ENCODE measurements at places on chromosomes 3 and 15.

DNA sequence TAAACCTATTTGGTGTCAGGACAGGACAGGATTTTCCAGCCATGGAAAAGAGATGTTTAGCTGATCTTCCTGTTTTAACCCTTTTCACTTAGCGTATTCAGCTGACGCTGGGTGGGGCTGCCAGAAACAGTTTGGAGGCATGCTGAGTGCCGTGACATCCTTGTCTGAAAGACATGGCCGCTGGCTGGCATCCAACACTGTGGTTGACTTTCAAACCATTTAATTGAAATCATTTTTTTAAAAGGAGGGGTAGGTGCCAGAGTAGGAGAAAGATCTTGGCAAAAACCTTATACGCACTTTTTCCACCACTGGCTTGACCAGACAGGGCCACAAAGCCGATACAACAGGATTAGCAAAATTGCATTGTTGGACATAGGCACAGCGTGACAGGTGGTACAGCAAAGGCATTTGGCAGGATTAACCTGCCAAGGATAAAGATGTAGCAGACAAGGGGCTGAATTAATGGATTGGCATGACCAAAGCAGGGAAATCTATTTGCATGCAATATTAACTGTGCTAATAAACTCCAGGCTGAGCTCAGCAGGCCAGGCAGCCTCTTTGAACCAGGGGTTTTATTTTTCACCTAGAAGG, 131.8 kb upstream of the TOPAZ1 start:
- DNase-seq, result no peak

GRCh38 chr15:85356276-85356675, 24.1 kb upstream of the AKAP13 start:
- DNase-seq, result no peak

DNA sequence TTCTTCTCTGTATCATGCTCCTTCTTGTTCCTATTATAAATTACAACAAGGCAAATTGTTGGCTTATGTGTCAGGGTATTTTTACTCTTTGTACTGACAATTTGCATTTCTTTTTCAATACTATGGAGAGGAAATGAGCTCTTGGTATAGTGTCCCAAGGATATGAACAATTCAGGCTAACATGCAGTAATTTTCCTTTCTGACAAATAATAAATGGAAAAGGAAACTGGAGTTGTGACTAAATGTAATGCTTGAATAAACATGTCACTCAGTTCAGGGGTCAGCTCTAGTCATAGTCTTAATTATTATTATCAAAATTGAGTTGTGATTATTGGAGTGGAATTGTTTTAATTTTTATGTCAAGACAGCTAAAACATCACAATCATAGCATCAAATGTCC, 256.0 kb upstream of the ZPLD1 start:
- DNase-seq, result no peak

GRCh38 chr15:74400313-74400860, 32.9 kb upstream of the CYP11A1 start:
- DNase-seq, result no peak

DNA sequence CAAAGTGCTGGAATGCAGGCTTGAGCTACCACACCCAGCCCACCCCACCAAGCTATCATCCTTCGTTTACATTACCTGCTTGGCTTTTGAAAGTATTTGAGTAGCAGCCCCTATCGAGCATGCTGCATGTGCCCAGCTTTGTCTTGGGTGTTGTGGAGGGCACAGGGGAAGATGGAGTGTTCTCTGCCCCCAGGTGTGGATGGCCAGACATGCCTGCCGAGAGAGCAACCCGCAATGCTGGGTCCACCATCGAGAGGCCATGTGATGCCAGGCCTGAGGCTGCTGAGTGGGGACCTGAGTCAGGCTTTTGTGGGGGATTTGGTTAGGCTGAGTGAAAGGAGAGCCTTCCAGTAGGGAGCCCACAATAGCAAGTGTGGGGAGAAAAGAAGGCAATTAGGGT, 25.9 kb downstream of the FOXL2NB start:
- DNase-seq, result no peak

- DNase-seq, result no peak
Observed at GRCh38 chr3:192336286-192336685, 391.1 kb downstream of the FGF12 start.

GRCh38 chr3:49880581-49881315, 11.0 kb upstream of the CAMKV start:
- no peak for DNase-seq

DNA sequence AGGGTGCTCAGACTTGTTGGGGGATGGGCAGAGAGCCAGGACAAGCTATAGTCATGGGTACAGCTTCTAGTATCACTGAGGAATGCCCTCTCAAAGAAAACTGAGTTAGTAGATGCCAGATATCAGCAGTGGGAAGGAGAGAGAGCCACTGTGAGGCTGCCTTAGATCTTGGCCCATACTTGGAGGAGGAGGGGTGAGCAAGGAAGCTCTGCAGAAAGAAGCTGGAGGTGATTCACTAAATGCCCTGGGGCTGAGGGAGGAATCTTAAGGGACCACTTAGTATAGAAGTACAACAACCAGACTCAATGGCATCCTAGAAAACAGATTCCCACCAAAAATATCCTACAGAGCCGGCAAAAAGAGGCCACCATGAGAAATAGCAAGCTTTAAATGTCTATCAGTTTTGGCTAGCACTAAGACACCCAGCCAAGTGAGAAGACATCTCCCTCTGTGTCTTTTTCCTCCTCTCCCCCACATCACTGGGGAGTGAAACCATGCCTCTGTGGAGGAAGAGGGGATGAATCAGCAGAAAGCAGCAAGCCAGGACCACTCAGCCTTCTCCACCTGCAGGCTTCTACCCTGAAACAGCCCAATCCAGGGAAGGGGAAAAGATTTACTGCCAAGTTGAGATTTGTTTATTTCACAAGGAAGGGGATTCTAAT, 282.5 kb upstream of the STT3B start:
- no peak for DNase-seq

DNA sequence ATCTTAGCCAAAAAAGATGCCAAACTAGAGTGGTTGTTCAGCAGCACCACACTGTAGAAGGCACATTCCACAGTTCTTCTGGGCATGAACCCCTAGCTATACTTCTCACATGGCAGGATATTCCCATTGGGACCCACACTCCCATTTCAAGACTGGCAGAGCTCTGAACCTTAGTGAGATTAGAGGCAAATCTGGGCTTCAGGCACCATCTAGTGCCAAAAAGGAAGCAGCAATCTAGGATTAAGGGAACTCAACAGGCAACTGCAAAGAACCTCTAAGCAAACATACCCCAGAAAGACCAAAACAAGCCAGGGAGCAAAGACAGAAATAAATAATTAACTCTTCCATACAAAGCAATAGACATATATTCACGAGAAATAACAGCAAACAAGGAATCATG, 66.2 kb downstream of the TAFA4 start:
- no peak for DNase-seq

- no peak for DNase-seq
Observed at GRCh38 chr3:171261487-171261886, 198.7 kb downstream of the TNIK start.

- DNase-seq, result peak; percentile 28
Observed at GRCh38 chr15:77160562-77161478, 89.9 kb upstream of the TSPAN3 start.

GRCh38 chr3:168325684-168326083, 230.0 kb upstream of the GOLIM4 start:
- no peak for DNase-seq

- peak; percentile 8 for DNase-seq
Observed at GRCh38 chr3:126540342-126540849, 16.4 kb downstream of the CHST13 start.

- DNase-seq, result no peak
Observed at GRCh38 chr3:99505200-99505599, 133.2 kb upstream of the COL8A1 start.

DNA sequence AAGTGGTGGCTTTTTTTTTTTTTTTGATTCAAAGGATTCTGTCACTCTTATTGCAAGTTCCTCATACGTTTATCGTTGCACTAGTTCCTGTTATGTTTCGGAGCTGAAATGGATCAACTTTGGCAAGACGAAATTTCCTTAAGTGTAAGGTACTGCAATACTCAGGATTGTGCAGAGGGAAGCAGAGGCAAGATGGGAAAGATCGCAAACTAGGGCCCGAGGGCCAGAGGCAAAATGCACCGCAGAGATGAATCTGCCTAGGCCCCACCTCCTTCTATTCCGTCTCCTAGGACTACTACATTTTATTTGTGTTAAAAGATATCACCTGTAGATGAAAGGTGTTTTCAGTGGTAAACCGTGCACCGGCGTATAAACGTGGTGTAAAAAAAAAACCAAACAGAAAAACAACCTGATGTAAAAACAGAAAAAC, 331 bp downstream of the RNU6-1 start:
- DNase-seq, result peak; percentile 48

DNA sequence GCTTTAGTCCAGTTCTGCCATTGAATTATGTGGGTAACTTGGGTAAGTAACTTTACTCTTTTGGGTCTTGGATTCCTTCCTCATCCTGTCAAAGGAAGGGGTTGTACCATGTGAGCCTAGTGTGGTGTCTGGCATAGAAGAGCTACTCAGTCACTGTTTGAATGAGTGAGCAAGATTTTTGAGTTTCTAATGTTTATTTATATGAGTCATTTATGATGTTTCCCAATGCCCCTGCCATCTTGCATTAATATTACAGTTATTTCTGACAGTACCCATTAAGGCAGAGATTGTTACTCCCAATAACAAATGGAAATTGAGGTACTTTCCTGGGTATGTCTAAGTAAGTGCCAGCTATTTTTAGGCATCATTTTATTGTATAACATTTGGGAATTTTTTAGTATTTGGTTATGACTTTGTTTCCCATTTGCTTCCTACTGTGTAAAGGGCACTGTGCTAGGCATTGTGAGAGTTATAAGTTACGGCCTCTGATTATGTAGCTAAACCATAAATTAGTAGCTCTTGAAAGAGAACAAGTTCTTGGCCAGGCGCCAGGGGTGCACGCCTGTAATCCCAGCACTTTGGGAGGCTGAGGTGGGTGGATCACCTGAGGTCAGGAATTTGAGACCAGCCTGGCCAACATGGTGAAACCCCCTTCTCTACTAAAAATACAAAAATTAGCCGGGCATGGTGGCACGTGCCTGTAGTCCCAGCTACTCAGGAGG, 23.5 kb downstream of the NR1D2 start:
- DNase-seq, result no peak

- DNase-seq, result no peak
Observed at GRCh38 chr3:88584451-88584850, 434.7 kb downstream of the C3orf38 start.

- no peak for DNase-seq
Observed at GRCh38 chr3:13219077-13219901, 146.1 kb upstream of the IQSEC1 start.

- DNase-seq, result no peak
Observed at GRCh38 chr3:182179631-182180030, 467.9 kb downstream of the SOX2 start.

GRCh38 chr3:123447416-123447748, 1.5 kb downstream of the ADCY5 start:
- DNase-seq, result no peak

DNA sequence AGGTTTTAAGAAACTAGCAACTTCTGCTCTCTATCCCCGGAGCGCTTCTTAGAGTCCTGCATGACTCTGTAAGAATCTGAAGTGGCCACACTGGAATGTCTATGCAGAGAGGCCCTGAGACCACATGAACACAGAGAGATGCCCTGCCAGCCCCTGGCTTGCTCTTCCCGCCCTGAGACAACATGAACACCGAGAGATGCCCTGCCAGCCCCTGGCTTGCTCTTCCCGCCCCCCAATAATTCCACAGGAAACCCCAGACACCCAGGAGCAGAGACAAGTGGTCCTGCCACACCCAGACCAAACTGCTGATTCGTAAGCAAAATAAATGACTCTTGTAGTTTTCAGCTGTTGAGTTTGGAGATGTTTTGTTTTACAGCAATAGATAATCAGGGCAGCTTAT, 166.1 kb downstream of the OSBPL10 start:
- no peak for DNase-seq

GRCh38 chr3:117011687-117012250, 302.2 kb downstream of the TUSC7 start:
- DNase-seq, result no peak

GRCh38 chr3:13671482-13672233, 122.7 kb downstream of the FBLN2 start:
- no peak for DNase-seq

GRCh38 chr3:45516829-45517228, 77.7 kb upstream of the LIMD1 start:
- DNase-seq, result no peak

DNA sequence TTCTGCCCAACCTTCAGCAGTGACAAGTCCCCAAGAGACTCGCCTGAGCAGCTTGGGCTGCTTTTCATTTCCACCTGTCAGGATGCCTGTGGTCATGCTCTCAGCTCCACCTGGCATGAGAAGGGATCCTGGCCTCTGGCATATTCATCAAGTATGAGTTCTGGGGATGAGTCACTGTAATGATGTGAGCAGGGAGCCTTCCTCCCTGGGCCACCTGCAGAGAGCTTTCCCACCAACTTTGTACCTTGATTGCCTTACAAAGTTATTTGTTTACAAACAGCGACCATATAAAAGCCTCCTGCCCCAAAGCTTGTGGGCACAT, 3.5 kb downstream of the MYD88 start:
- DNase-seq, result no peak

DNA sequence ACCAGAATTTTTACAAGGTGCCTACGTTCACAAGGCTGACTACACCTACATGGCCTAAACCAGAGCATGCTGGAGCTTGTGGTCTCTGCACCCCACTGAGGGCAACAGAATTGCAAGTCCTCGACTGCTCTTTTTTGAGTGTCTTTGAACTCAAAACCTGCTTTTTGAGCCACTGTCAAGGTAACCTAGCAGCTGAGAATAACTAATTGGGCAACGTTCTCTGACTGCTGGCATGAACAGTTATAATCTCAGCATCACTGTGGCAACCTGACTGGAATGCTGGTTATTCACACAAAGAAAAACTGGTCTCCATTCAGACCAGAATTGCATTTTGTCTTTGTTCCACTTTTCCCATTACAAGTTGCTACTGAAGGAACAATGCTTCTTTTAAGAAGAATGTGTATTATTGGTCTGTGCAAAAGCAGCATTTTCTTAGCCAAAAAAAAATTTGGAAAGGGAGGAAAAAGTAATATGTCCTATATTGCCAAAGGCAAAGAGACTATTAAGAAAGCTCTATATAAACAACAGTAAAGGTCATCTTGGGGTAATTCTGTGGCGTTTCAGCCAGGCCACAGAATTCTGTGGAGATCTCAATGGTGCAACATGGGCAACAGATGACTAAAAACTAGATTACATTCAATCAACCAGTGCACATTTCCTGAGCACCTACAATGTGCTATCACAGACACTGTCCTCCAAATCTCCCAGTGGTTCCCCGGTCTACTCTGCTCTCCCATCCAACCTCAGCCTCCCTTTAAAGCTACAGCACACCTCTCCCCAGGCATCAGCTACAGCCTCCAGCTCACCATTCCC, 76.8 kb downstream of the TNIK start:
- DNase-seq, result no peak

- no peak for DNase-seq
Observed at GRCh38 chr3:169579116-169579710, 84.3 kb downstream of the MECOM start.

- no peak for DNase-seq
Observed at GRCh38 chr3:193305356-193305755, 64.3 kb downstream of the PLAAT1 start.

- DNase-seq, result no peak
Observed at GRCh38 chr15:71678191-71678590, 132.2 kb upstream of the NR2E3 start.
